ENCODE measurements at places on chromosomes 7 and 10.

- no peak for DNase-seq
These were observed 474.6 kb downstream of the GRM8 start for GRCh38 chr7:126778101-126778500.

- no peak for DNase-seq
These were observed 64.8 kb upstream of the CALD1 start for GRCh38 chr7:134714470-134715205.

DNA sequence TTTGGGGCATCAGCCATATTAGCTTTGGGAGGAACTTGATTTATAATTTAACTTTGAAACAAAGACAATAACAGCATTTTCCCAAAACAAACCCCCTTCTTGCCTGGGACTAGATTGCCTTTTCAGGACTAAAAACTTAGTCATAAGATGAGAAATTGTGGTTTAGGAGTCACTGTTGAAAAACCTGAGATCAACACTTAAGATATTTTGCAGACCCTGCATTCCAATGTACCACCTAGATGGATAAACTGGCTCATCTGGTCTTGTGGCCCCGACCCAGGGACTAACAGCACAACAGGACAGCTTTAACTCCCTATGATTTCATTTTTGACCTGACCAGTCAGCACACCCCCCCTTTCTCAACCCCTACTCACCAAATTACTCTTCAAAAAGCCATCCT, 1165.4 kb downstream of the XPNPEP1 start:
- DNase-seq: no peak

- DNase-seq: peak; percentile 43
These were observed 176.0 kb upstream of the MYO3A start for GRCh38 chr10:25758041-25758457.

- no peak for DNase-seq
These were observed 514.2 kb downstream of the TFEC start for GRCh38 chr7:115516341-115516740.

GRCh38 chr10:11164803-11165590, 147.3 kb downstream of the CELF2 start:
- peak; percentile 76 for DNase-seq

DNA sequence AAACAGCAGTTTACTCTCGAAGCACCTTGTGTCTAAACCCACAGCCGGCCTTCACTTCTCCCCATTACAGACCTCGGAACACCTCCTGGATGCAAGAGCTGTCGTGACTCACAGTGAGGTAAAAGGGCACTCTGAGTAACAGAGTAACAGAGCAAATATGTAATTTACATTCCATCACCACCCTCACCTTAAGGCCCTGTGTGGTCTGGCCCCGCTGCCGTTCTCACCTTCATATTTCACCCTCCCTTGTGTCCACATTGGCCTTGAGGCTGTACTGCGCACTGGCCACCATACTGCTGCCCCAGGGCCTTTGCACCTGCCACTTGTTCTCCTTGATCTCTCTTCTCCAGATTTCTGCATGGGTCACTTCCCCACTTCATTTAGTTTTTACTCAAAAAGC, 12.6 kb downstream of the FFAR4 start:
- no peak for DNase-seq

DNA sequence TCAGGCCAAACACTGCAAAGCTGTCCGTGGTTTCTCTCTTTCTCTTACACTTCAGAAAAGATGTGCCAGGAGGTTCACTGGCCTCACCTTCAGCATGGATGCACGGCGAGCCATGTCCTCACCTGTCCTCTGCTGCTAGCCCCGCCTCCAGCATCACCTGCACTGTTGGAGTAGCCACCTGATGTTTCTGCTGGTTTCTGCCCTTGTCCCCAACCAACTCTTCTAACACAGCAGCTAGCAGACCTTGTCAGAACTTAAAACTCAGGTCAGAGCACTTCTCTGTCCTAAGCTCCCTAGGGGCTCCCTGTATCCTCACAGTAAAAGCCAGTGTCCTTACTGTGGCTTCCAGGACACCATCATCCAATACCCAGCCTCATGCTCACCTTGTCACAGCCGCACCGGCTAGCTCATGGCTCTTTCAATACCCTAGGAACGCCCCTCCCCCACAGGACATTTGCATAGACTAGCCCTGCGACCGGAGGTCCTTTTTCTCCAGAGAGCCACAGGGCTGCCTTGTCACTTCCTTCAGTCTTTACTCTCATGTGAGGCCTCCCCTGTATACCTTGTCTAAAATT, 15.2 kb downstream of the PALD1 start:
- DNase-seq: peak; percentile 81

DNA sequence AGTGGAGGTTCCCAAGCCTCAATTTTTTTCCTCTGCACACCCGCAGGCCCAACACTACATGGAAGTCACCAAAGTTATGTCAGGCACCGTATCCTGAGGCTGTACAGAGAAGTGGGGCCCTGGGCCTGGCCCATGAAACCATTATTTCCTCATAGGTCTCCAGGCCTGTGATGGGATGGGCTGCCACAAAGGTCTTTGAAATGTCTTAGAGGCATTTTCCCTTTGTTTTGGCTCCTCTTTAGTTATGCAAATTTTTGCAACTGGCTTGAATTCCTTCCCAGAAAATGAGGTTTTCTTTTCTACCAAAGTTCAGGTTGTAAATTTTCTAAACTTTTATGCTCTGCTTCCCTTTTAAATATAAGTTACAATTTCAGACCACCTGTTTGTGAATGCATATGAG, 365.2 kb downstream of the HGF start:
- no peak for DNase-seq

DNA sequence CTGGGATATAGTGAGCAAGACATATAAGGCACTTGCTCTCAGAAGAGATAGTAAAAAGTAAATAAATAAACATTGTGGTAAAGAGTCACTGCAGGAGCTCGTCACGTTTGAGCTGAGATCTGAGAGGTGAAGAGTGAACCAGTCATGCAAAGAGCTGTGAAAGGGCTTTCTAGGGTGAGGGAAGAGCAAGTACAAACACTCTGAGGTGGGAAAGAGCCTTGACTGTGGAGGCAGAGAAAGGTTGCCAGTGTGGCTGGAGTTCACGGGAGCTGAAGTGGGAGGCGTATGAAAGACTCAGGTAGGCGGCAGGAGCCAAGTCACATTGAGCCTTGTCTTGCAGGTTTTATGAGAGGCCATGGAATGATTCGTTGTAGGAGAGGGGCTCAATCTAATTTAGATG, 141.0 kb downstream of the C1GALT1 start:
- peak; percentile 15 for DNase-seq

DNA sequence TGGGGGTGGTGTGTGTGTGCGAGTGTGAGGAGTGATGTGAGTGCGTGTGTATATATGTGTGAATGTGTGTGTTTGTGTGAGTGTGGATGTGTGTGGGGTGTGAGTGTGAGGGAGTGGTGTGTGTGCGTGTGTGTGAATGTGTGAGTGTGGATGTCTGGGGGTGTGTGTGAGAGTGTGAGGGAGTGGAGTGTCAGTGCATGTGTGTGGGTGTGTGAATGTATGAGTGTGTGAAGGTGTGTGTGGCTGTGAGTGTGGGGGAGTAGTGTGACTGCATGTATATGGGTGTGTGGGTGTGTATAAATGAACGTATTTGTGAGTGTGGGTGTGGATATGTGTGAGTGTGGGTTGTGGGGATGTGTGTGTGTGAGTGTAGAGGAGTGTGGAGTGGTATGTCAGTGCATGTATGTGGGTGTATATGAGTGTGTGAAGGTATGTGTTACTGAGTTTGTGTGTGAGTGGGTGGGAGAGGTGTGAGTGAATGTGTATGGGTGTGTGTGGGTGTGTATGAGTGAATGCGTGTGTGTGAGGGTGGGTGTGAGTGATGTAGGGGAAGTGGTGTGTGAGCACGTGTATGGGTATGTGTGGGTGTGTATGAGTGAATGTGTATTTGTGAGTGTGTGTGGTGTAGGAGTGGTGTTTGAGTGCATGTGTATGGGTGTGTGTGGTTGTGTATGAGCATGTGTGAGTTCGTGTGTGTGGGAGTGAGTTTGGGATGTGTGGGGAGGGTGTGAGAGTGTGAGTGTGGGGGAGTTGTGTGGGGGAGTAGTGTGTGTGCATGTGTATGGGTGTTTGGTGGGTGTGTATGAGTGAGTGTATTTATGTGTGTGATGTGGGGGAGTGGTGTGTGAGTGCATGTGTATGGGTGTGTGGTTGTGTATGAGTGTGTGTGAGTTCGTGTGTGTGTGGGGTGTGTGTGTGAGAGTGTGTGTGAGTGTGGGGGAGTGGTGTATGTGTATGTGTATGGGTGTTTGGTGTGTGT, 28.5 kb upstream of the NUB1 start:
- DNase-seq: no peak

- DNase-seq: no peak
These were observed 538.5 kb upstream of the FOXK1 start for GRCh38 chr7:4143511-4144171.

GRCh38 chr7:30091491-30091912, 43.3 kb upstream of the MTURN start:
- DNase-seq: no peak

DNA sequence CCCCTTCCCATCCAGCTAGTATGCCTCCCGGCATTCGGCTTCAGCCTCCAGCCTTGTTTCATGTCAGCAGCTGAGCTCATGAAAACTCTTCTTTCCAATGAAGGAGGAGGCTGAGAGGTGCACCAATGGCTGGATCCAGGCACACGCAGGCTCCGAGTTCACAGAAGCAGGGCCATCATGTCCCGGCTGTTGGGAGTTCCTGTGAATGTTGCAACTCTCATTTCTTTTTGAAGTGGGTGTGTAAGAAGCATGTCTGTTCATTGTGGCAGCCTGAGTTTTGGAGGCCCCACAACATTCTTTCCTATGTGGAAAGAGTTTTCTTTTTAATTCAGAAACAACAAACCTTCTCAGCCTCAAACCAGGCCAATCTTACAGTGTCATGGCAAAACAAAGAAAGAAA, 89.7 kb downstream of the PTPRE start:
- DNase-seq: no peak

DNA sequence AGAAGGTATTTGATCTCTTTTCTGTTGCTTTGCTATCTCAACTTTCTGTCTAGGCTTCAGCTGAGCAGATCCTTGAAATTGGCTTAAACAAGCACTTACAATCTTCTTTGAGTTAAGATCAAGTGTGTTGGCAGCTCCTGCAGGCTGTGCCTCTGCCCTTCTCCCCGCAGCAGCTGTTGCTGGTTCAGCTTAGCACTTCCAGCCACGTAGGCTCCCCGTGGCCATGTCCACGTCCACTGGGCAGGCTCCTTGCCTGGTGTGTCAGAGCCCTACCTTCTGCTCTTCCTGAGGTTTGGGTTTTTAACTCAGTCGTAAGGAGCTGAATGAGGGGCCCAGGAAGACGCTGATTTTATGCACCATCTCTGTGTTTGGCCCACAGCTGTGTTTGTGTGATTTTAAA, 47.2 kb downstream of the CAMK1D start:
- no peak for DNase-seq

DNA sequence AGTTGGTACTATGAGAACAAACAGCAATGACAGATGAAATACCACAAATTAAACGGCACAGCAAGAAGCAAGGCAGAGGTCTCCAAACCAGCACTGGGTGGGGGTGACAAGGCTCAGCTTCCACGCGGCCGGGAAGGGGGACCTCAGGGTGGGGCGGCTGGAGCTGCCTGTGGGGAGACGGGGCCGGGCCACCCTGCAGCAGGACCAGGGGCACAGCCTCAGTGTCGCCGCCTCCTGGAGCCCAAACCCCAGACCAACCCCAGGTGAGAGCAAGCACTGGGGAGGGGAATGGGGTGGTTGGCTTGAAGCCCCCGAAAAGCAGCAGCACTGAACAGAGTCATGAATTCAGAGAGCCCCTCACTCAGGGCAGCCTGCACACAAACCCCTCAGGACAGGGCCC, 49.3 kb upstream of the PRKAR1B start:
- DNase-seq: no peak

DNA sequence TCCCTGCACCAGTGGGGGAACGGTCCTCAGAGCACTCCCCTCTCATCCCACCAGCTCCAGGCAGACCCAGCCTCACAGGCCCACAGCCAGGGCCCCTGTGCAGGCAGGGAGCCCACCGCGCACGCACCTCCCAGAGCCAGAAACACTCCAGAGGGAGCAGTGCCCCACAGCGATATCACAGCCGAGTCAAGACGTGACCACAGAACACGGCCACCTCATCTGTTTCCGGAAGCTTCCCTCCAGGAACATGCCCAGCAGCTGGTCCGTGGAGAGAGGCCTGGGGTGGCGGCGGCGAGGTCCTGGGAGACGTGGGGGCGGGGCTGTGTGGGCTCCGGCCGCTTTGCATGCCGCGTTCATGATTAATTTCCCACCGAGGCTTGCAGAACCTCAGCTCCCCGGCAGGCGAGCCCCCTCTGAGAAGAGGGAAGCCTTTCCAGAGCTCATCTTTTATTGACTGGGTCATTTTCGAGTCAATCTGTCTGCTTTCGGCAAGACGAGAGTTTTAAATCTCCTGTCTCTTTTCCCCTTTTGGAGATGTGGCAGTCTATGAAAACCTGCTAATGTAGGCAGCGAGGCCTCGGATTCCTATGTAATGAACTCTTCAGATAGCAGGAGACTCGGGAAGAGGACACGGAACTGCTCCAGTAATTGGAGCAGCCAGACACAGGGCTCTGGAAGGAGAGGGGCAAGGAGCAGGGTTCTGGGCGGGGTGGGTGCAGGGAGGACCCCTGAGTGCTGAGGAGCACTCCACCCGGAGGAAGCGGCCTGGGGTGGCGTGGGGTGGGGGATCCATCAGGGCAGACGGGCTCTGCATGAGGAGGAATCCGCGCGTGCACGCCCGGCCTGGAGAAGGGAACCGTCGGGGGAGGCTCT, 242.8 kb downstream of the ELFN1 start:
- DNase-seq: no peak

DNA sequence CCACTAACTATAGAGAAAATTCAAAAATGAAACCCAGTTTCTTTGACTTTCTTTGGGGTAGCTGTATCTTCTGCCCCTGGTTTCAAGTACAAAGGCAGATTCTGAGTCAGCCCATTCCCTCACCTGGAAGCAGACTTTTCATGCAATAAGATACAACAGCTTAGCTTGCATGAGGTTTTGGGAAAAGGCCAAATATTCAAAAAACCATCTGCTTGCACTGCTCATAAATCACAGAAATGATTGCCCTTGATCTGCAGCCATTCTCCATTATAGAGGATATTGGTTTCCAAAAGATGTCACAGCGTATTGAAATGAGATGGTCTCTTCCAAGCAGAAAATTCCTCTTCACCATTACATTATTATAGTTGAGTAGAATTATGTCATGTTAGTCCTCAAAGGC, 354.0 kb downstream of the PHF14 start:
- DNase-seq: no peak

DNA sequence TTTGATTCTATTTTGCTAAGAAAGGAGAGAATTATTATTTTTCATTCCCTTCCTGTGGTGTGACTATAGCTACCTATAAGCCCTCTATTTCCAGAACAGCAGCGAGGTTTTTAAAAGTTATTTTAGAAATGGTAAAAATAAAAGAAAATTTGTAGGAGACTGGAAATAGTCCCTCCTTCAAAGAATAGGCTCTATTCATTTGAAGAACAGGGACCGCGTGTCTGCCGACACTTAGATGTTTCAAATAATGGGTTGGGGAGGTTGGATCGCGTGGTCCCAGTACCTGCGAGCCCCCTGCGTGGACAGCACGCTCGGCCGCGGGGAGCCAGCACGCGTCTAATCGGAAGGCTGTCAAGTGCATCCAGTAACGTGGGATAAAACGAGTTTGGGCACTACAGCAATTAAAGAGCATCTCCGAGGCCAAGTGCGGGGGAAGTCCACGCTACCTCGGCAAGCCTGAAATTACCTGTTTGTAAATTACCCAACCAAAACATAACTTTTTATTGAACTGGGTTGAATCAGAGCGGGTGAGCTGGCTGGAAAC, 1.0 kb downstream of the CACNA2D1 start:
- peak; percentile 24 for DNase-seq
